ENCODE measurements at places on chromosomes 6 and 20. TPM values are rescaled to one million over a fixed set of nuclear protein-coding genes. Genes with fewer than 3 reads are reported as not detected.

DNA sequence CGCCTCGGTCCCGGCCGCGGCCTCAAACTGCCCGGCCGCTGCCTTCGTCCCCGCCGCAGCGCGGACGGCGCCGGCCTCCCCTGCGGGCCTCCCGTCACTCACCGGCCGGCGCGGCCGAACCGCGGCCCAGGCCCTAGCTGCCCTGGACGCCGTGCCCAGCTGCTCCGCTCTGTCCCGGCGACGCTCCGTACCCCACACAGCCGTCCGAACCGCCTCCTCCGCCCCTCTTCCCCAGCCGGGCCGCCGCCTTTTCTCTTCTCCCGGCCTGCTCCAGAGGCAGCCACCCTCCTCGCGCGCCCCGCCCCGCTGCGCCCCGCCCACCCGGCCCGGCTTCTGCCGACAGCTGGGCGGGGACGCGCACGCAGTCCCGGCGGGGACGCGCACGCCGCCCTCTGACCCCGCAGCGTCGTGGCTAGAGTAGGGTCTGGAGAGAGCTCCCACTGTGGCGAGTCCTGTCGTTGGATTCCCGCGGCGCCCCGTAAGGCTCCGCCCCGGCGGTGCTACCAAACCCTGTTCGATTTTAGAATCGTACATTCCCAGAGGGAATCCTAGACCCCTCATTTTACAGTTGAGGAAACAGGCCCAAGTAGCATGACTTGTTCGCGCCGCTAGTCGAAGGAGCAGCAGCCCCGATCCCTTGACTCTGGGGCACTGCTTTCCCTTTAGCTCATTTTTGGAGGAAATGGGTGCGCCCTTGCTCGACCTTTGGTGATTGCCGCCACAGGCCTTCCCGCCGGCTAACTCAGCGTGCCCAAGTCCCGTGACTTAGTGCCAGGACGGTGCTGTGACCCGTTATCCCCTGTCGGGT is at the start of gene FBXO30:
TSS of gene FBXO30 (minus strand) at position 295 of the 808 bp plus-strand sequence. CDS start 8,390 bp downstream, outside the sequence.
- peak; percentile 97 for DNase-seq

- DNase-seq, result no peak
Observed at GRCh38 chr20:56091628-56092234, 86.4 kb upstream of the CBLN4 start.

The PLA2G7 gene
- total RNA-seq, result 0.59 TPM

GRCh38 chr6:134826889-134827737 is 122.8 kb downstream of the ALDH8A1 start:
- DNase-seq, result peak; percentile 90

- no peak for DNase-seq
Observed at GRCh38 chr6:3904518-3904917, 55.3 kb downstream of the FAM50B start.

- no peak for DNase-seq
Observed at GRCh38 chr6:157980288-157981131, 1.2 kb upstream of the SYNJ2 start.

The MICAL1 gene
- total RNA-seq, result 7.4 TPM

GRCh38 chr6:165850434-165851019 is 187.5 kb upstream of the PDE10A start:
- DNase-seq, result peak; percentile 89

The FHL5 gene
- 0.46 TPM for total RNA-seq

The RXRB gene
- total RNA-seq, result 44.8 TPM

DNA sequence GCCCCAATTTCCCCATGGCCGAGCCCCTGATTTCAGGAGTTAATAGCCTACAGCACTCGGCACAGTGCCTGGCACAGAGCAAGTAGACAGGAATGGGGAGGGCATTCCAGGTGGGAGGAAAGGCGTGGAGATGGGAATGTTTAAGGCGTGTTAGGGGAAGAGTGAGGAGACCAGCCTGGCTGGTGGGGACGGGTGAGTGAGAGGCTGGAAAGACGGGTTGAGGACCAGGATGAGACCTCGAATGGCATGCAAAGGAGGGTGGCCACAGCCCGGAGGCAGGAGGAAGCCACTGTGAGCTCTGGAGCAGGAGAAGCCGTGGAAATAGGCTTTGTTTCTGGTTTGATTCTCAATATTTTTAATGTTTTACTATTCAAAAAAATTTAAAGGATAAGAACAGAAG is 49.5 kb downstream of the CEBPB start:
- no peak for DNase-seq

The SIRPB1 gene
- total RNA-seq, result 7.2 TPM

- DNase-seq, result peak; percentile 62
Observed at GRCh38 chr6:149182262-149182661, 135.2 kb upstream of the TAB2 start.

DNA sequence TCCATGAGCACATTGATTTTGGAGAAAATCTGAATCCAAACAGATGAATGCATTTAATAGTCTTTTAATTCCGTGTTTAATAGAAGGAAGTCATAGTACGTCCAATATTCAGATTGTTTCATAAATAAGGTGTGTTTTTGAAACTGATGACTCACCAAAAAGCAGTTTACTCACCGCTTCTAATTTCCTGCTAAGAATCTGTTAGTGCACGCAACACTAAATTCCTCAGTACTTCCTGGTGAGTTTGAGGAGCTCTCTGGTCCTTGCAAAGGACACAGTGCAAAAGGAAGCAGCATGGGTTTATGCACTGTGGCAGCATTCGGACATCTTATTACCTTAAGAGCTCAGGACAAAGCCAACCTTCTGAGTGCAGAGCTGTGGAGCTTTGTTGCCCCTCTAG is 2.3 kb upstream of the ADGRF1 start:
- DNase-seq, result no peak

The BPIFB1 gene
- not detected for total RNA-seq

DNA sequence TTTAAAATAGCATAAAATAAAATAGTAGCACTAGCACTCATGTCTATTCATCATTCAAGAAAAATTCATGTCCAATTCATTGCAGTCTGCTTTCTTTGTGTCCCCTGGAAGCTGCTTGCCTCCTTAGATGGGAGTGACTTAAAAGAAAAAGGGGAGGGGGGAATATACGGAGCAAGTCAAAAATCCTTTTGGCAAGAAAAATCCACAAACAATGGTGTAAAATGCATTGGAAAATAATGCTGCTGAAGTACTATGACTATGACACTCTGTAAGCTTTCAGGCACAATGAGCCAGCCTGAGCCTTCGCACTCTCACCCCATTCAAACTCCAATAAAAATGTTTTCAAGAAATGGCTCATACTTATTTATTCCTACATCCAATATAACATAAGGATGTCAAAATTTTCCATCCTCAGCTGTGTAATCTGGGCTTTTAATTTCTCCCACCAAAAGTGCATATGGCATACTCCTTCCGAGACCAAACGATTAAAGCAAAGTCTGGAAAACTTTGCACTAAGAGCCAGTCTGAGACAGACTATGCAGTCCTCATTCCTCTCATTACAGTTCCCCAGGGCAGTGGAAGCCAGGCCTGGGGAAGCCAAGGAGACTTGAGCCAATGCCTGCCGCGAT is 790 bp downstream of the NEDD9 start:
- DNase-seq, result peak; percentile 82

GRCh38 chr20:51931371-51931781 is 129.1 kb upstream of the SALL4 start:
- DNase-seq, result no peak

GRCh38 chr20:17956099-17956685 is 12.4 kb downstream of the SNX5 start:
- DNase-seq, result no peak

The PHACTR3 gene
- 4.7 TPM for total RNA-seq

GRCh38 chr20:13681248-13682125 is 42.8 kb upstream of the TASP1 start:
- DNase-seq, result no peak

GRCh38 chr6:41922154-41922553 is 855 bp downstream of the BYSL start:
- DNase-seq, result no peak

GRCh38 chr6:16706911-16707783 is 54.1 kb downstream of the ATXN1 start:
- no peak for DNase-seq

GRCh38 chr6:145878591-145879295 is 64.1 kb upstream of the FBXO30 start:
- DNase-seq, result no peak

- DNase-seq, result no peak
Observed at GRCh38 chr6:117028256-117028655, 151.2 kb downstream of the RFX6 start.

DNA sequence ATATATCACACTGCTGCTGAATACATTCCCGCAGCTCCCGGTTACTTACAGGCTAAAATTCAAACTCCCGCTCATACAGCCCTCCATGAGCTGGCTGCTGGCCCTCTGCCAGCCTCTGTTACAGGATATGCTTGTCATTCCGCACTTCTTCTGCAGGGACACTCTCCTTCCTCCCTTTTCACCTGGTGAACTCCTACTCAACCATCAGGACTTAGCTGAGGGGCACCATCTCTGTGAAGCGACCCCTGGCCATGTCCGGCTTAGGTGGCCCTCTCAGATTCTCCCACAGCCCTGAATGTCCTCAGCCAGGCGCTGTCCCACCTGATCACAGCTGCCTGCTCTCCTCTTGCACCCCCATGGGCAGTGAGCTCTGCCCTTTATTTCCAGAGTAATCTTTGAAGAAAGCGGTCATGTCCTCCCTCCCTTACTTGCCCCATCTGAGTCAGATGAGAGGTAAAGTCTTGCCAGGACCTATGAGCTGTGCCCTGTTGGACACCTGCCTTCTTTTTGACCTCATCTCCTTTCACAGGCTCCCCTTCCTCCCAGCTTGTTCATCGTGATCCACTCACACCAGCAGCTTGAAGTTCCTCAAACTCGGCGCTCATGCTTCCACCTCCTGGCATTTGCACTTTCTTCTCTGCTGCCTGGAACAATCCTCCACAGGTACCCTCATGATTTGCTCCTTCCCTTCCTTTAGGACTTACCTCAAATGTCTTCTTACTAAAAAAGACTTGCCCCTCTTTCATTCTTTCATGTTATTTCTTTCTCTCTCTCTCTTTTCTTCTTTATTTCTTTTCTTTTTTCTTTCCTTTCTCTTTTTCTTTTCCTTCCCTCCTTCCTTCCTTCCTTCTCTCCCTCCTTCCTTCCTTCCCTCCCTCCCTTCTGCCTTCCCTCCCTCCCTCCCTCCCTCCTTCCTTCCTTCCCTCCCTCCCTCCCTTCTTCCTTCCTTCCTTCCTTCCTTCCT is 5.6 kb downstream of the CYP24A1 start:
- DNase-seq, result no peak

DNA sequence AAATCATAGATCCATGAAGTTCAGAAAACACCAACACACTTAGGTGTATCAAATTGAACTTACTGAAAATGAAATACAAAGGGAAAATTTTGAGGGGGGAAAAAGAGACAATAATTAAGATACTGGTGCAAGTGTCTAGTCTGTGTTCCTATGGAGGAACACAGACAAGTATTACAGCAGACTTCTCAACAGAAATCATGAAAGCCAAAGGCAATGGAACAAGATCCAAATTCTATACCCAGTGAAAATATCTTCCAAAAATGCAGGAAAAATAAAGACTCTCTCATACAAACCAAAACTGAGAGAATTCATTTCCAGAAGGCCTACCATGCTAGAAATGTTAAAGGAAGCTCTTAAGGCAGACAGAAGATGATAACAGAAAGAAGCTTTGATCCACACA is 63.1 kb downstream of the NRN1 start:
- DNase-seq, result no peak

- DNase-seq, result no peak
Observed at GRCh38 chr6:139184047-139184446, 49.2 kb downstream of the HECA start.

The SMOC2 gene
- 6.0 TPM for total RNA-seq

GRCh38 chr6:133891149-133891926 is 2.4 kb downstream of the TCF21 start:
- peak; percentile 77 for DNase-seq

The RIMS1 gene
- 0.20 TPM for total RNA-seq

The AKAP7 gene
- total RNA-seq, result 14.8 TPM

DNA sequence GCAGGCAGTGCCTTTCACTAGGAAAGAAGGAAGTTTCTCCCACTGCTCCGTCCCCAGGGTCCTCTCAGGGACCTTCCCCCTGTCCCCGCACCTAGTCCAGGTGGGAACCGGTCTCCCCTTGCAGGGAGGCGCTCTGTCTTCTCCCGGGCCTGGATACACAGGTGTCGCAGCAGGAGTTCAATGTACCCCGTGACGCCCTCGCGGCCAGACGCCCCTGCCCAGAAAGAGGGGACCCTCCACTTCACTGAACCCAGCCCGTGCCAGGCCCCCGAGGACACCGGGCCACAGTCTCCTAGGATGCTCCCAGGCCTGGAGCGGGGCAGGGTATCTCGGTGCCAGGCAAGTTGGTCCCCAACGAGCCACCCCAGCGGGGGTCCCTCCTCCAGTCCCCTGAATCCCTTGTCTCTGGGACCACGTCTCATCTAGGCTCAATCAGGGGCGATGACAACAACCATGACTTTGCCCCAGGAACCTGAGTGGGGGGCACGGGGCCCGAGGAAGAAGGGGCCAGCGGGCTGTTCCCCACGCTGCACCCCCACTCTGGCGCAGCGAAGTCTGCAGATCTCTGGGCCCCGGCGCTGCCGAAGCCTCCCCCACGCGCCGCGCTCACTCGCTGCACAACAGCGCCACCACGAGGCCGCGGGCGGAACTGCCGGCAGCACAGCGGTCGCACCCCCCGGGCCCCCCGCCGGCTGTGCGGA is 103.0 kb downstream of the EDN3 start:
- DNase-seq, result peak; percentile 74

DNA sequence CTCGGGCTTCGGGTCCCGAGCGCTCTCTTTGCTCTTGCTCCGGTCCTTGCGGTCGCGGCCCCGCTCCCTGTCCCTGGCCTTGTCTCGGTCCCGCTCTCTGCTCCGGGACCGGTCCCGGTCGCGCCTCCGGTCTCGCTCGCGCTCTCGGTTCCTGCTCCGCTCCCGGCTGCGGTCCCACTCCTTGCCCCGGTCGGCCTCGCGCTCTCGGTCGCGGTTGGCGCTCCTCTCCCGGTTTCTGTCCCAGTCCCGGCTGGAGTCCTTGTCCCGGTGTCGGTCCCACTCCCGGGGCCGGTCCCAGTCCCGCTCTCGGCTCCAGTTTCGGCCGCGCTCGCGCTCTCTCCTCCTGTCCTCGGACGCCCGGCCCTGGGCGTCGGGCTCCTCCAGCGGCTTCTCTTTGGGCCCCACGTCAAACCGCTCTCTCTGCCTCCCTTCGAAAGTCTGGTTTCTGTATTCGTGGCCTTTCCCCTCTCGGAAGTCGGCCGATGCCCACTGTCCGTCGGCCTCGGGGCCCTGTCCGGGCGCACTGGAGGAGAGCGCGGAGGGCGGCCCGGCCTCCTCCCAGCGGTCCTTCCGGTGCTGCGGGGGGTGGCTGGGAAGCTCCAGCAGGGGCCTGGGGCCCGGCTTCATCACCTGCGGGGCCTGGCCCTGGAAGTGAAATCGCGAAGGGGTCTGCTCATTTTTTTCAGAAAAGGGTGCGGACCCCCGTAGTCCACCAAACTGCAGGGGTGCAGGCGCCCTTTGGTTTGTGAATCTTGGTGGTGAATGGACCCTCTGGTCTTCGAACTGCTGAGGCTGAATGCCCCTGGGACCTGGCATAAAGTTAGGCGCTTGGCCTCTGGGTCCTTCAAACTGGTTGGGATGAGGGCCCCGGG is 17.9 kb upstream of the TCFL5 start:
- no peak for DNase-seq
